Dermis microvascular lymphatic vessel endothelial cell (primary cell): ENCODE measurements at places on chromosomes 6 and 20.
A peak's percentile ranks its signal among the peaks of the same experiment; 100 is the strongest.

GRCh38 chr20:35111141-35111888 is 18.7 kb upstream of the TRPC4AP start:
- no peak for DNase-seq

GRCh38 chr6:140669321-140669720 is 1294.9 kb upstream of the CITED2 start:
- DNase-seq: no peak

DNA sequence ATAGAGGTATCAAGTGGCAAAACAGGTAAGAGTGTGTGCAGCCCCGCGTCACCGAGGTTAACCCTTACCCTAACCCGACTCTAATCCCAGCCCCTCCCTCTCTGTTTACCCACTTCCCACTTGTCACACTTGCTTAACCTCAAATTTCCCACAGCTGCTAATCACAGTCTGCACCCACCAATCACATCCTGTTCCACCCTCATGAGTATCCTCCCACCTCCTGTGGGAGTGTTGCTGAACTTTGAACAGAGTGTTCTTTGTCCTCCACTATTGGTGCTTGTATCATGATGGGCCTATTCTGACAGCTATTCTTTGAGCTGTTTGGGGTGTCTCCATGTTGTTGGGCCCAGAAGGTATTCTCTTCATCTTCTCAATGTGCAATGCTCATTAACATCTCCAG is 487.8 kb downstream of the PTPRT start:
- no peak for DNase-seq

DNA sequence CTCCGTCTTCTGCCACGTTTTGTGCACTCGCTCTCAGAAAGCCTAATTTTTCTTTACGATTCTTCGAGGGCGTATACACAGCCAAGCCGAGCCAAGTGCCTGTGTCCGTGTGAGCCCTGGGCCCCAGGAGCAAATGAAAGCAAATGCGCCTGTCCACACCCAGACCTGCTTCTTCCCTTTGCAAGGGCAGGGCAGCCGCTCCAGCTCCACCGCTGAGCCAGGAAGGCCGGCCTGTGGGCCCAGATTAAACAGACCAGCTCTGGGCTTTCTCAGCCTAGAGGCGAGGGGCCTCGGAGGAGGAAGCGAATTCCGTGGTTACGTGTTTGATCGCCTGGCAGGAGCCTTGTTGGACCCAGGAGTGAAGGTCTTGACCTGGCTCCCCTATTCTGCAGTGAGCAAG is 184.6 kb downstream of the SMOC2 start:
- DNase-seq: no peak

DNA sequence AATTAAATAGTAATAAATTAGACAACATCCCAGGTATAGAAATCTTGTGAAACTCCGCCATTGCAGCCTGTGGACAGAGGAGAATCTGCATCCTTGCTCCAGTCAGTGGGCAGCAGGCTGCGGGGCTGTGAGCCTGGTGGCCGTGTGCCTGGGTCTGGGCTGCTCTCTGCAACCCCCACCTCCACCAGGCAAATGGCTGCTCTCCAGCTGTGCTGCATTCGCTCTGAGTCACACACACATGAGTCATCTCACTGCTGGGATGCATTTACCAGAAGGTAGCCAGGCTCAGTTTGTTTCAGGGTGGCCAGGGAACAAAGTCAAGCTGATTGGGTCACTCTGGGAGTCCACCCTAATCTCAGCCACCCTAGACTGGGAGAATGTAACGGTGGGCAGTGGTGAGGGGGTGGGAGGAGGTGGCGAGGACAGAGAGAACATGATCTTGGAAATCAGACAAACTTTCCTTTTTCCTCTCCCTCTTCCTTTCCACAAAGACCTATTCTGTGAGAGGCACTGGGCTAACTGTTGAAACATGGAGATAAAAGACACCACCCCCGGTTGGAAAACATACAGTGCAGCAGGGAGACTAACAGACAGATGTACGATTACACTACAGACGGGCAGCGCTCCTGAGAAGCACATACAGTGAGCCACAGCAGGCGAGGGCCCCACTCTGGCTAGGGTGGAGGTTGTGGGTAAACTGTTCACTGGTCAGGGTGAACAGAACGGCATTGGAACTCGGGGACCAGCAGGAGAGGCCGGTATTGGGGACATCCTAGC is 59.2 kb downstream of the TRAM2 start:
- peak; percentile 96 for DNase-seq

GRCh38 chr6:11248974-11249761 is 16.7 kb upstream of the NEDD9 start:
- DNase-seq: no peak

GRCh38 chr6:12148317-12148801 is 136.2 kb downstream of the HIVEP1 start:
- DNase-seq: no peak

DNA sequence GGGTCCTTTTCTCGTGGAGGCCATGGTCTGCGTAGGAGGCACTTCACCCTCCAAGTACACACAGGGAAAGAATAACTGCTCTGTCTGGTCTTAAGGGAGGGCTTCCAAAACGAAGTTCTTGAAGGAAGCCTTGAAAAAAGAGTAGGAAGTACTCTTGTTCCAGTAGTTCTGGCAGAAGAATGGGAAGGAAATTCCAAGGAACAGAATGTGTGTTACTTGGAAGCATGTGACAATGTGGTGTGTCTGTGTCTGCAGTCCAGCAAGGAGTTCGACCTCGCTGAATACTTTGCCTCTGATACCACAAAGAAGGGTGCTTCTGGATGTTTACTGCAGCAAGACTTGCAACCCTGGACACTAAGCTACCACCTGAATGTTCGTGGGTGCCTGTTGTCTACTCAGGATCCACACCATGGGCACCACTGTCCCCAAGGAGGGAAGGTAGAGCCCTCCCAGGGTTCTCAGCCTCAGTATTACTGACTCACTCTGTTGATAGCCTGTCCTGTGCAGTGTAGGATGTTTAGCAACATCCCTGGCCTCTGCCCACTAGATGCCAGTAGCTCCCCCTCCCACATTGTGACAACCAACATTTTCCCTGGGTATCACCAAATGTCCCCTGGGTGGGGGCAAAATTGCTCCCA is 471.6 kb upstream of the CDH4 start:
- no peak for DNase-seq

DNA sequence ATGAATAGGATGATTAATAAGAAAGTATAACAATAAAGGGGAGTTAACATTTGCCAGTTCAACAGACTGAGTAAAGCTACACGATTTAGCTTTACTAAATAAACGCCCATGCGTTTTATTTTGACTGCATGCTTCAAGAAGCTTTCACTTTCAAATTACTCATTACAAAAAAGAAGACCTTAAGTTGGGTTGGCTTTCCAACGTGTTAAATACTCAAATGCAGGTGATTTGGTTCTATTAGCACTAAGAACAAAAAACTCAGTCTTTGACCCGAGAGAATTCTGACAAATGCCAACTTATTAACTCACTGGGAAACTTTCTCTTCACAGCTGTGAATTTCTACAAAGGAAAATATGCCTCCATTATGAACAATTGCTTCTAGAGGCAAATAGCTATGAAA is 24.8 kb downstream of the RNF146 start:
- no peak for DNase-seq

- peak; percentile 63 for DNase-seq
Observed at GRCh38 chr6:53483423-53484353, 61.2 kb downstream of the GCLC start.

- DNase-seq: no peak
Observed at GRCh38 chr6:114020196-114020595, 49.2 kb upstream of the HDAC2 start.

DNA sequence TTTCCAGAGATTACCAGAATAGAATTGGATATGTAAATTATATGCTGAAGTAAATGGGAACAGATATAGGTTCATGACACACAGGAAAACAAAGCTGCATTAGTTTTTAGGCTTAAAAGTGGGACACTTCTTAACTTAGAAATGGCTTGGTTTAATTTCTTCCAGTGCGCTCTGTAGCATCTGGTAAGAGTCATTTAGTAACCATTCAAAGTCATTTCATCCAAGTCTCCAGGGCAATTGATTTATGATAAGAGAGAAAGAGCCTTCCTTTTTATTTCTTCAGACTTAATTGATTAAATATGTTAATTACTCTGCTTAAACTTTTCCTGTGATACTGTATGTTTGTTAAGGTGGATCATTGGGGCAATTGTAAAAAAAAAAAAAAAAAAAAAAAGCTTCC is 368.0 kb downstream of the DOK5 start:
- DNase-seq: no peak

- no peak for DNase-seq
Observed at GRCh38 chr6:89858041-89858440, 28.4 kb downstream of the CASP8AP2 start.

DNA sequence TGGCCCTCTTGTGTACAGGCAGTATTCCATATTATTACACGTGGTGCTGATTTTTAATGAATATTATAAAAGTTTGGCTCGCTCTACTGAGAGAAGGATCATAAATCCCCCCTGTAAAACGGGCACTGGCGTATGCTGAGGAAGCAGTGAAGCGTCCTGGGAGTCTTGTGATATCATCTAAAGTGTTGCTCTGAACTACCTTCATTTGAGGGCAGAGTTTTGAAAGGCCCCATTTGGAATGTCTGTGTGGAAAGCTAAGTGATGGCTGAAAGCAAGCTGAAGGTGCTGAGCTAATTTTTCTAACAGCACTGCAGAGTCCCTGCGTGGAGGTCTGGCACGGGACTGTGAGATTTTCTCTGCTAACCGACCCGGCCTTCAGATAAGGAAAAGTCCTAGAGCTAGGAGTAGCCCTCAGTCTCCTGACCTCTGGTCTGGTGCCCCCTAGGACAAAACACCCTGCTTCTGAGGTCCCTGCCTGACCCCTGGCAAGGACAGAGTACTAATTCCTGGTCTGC is 1.3 kb upstream of the BACH2 start:
- no peak for DNase-seq

GRCh38 chr6:143058987-143059386 is 1.7 kb upstream of the AIG1 start:
- DNase-seq: no peak

DNA sequence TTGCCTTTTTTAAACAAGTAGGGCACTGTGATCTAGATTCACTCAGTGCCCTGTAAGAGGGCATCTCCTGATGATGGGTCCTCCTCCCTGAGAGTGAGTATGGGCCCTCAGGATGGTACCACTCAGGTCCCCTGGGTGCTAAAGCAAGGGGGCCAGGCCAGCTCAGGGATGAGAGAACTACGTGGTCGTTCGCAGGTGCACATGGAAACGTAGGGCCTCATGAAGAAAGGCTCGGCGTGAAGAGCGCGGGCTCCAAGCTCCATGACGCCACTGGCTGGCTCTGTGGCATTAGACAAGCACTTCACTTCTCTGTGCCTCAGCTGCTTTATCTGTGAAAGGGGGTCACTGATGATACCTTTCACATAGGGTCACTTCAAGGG is 50.7 kb downstream of the SYNJ2 start:
- no peak for DNase-seq
